Stimulated activated CD8-positive, alpha-beta memory T cell treated with anti-CD3 and anti-CD28 coated beads, Interleukin-7, amount 100 ng/mL, for 48 hours (primary cell): ENCODE measurements at places on chromosomes 6 and 20.

DNA sequence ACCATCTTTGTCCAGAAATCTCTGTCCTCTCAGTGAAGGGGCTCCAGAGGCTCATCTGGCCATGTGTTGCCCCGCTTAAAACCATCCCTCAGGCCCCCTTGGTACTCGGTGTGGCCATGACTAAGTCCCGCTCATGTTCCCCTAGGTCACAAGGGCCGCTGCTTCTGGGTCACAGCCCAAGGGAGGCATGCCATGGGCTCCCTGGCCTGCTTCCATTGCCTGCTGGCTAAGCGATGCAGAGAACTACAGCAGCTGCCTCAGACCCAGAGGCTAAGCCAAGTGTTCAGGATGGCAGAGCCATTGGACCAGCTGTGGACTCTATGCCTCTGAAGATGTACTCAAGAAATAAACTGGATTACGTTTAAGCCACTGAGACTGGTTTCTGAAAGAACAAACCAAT, 95.5 kb downstream of the ZFP64 start:
- DNase-seq, result no peak

DNA sequence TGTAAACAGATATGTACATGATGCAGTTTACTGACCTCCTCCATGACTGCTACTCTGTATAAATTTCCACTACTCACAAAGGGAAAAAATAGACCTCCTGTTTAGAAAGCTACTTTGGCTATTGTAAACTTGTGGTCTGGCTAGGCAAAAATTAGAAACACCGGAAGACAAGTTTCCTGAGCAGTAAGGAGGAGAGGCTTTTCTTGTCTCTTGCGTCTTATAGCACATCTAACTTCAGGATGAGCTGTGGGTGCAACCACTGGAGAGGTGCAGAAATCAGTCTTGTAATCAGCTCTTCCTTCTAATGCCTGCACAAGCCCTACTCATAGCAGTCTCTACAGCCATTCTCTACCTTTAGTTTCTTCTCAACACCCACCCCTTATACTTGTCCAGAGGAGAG, 296.5 kb upstream of the SLC35B3 start:
- no peak for DNase-seq

GRCh38 chr20:32988008-32988407, 16.2 kb downstream of the SUN5 start:
- no peak for DNase-seq

GRCh38 chr6:116229287-116229913, 24.5 kb downstream of the TSPYL4 start:
- no peak for DNase-seq

- no peak for DNase-seq
These were observed 530.1 kb upstream of the CITED2 start for GRCh38 chr6:139904568-139904967.

GRCh38 chr6:99530627-99531026, 15.4 kb upstream of the USP45 start:
- DNase-seq, result no peak
